G401 (cell line): ENCODE measurements at places on chromosomes 5 and 9. TPM values are rescaled to one million over a fixed set of nuclear protein-coding genes. Genes with fewer than 3 reads are reported as not detected.

Gene NME5
- total RNA-seq = not detected in 2 replicates

Gene IFNA2
- not detected in 2 replicates for total RNA-seq

Gene GIN1
- 3.6 and 4.3 TPM in 2 replicates for total RNA-seq

- no peak for DNase-seq
Observed at GRCh38 chr5:132677682-132678400, 4.1 kb downstream of the IL4 start.

- no peak for DNase-seq
Observed at GRCh38 chr5:100232736-100233135, 302.4 kb upstream of the FAM174A start.

DNA sequence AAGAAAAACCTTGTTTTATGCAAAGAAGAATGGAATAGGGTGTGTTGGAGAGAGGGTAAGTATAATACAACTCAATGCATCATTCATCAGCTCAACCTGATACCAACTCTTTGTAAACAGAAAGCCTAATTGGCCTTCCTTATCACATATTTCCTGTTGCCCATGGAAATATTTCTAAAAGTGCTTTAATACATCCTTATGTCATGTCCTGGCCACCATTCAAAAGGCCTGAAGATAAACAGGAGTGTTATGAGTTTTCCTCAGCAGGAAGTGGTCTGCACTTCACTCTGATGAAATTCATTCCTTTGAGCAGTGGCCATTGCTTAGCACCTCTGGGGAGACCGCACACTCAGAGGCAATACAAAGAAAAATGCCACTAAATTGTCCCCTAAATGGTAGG, 511.2 kb downstream of the SEMA5A start:
- DNase-seq = no peak

DNA sequence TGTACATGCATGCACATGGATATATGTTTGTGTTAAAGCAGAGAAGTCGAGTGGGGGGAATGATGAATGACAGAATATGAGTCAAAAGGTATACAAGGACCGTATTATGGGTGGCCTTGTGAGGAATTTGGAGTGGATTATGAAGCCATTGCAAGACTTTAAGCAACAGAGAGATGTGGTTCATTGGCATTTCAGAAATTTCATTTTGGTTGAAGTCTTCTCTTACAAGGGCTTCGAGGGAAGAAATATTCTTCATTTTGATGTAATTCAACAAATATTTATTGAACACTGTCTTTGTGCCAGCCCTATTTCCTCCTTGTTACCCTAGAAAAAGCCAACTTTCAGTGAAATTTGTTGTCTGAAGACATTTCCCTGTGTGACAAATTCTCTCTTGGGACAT, 83.9 kb upstream of the SLCO6A1 start:
- DNase-seq = no peak
